ENCODE measurements at places on chromosomes 2 and 18. TPM values are rescaled to one million over a fixed set of nuclear protein-coding genes. Genes with fewer than 3 reads are reported as not detected.

DNA sequence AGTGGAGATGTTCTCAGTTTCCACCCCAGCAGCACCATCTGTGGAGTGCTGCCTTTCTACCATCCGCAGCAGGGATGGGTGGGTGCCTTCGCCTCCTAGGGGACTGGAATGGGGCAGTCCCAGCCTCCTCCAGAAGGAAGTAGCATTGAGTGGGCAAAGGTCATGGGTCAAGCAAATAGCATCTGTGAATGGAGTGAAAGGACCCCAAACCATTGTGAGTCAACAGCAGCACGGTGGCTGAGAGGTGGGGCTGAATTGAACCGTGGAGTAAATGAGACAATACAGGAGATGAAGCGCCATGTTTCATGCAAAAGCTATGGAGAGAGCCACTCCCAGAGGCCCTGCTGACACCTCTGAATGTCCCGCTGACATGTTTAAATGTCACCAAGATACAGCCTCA lies 9.7 kb downstream of the GPR55 start:
- H3K27ac ChIP-seq: no peak overlapping the region
- no peaks in the 10 kb centered on the region for H3K4me1 ChIP-seq
- no peaks in the 10 kb centered on the region for H3K36me3 ChIP-seq
- H3K27me3 ChIP-seq: no peaks in the 10 kb centered on the region
- H3K4me3 ChIP-seq: no peak overlapping the region

GRCh38 chr18:35497027-35497369 lies 762 bp downstream of the INO80C start:
- no peak for DNase-seq
- H3K27ac ChIP-seq: peak overlapping the region; percentile 94
- peaks cover 68% of the 10 kb centered on the region for H3K4me1 ChIP-seq

DNA sequence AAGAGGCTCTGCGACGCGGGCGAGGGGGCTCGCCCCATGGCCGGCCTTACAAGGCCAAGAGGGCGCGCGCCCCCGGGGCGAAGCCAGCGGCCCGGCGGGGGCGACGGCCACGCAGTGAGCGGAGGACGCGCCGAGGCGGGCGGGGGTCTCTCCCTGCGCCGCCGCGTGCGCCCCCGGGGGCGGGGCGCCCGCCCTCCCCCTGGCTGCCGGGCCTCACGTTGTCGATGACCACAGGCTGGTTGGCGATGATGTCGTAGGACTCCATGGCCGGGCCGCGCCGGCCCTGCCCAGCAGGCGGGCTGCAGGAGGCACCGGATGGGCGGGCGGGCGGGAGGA lies 250 bp downstream of the ACTR1B start:
- no peaks in the 10 kb centered on the region for H3K27me3 ChIP-seq
- H3K36me3 ChIP-seq: peaks cover 4% of the 10 kb centered on the region
- H3K27ac ChIP-seq: no peak overlapping the region
- peaks cover 26% of the 10 kb centered on the region for H3K4me1 ChIP-seq
- DNase-seq: no peak
- H3K4me3 ChIP-seq: peak overlapping the region; percentile 93

DNA sequence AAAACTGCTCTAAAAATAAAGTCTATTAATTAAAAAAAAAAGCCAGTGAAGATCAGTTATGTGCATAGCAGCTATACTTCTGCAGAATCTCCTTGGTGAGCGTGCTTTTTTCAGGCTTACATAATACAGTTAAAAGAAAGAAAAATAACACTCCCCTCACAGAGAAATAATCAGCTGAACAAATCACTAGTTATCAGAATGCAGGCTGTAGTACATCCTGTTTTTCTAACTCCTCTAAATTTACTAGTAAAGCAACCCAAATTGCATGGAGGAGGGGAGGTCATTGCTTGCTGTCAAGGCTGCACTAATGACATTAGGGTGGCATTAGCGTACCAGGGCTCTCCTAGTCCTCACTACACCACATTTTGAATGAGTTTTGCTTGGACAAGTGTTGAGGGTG lies 192.2 kb downstream of the PLCL1 start:
- no peak overlapping the region for H3K4me3 ChIP-seq
- H3K27ac ChIP-seq: no peak overlapping the region
- no peaks in the 10 kb centered on the region for H3K36me3 ChIP-seq
- H3K4me1 ChIP-seq: no peaks in the 10 kb centered on the region
- no peaks in the 10 kb centered on the region for H3K27me3 ChIP-seq

DNA sequence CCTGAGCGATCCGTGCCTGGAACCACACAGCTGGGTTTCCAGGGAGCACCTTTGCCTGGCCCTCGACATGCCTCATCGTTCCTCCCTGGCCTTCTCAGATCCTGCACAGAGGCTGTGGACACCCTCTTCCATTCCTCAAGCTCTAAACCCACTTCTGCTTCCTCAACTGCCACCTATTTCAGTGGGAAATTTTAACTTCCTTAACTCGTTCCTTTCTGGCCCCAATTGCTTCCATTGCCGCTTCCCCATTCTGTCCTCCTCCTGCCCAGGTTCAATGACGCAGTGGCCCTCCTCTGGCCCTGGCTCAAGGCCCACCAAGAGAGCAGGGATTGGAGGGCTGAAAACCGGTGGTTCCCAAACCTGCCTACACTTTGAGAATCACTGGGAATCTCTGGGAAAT lies 4.8 kb upstream of the B3GNT7 start:
- H3K4me3 ChIP-seq: no peak overlapping the region
- no peak overlapping the region for H3K27ac ChIP-seq
- H3K4me1 ChIP-seq: peaks cover 51% of the 10 kb centered on the region
- peaks cover 6% of the 10 kb centered on the region for H3K36me3 ChIP-seq

Gene C2orf80
- total RNA-seq: 0.39 TPM

DNA sequence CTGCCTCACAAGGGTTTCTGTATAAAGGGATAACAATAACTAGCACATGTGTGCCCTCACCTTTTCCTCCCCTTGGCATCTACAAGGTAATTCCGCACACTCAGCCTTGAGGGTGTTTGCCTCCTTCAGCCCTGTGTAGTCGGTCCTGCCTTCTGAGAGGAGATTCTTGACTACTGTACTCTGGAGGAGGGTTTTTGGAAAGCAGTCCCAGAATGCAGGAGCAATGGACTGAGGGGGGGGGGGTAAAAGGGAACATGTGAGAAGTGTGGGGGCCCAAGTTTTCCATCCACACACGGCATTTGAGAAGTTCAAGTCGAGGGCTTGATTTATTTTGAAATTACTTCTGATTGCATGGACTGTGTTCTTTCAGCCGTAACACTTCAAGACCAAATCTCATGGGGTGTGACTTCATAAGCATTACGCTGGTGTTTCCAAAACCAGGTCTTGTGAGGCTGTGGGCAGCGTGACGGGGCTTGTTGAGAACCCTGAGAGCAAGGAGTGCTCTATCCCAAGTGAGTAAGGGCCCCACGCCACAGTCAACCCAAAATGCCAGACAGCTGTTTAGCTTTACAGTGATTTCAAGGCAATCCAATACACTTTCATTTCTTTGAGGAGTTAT lies 198.7 kb upstream of the MEIS1 start:
- no peak overlapping the region for H3K27ac ChIP-seq
- DNase-seq: no peak
- H3K4me3 ChIP-seq: no peak overlapping the region
- H3K36me3 ChIP-seq: no peaks in the 10 kb centered on the region

- peaks cover 12% of the 10 kb centered on the region for H3K36me3 ChIP-seq
- no peak overlapping the region for H3K27ac ChIP-seq
- H3K4me1 ChIP-seq: peaks cover 4% of the 10 kb centered on the region
- H3K27me3 ChIP-seq: peaks cover 7% of the 10 kb centered on the region
- no peak for DNase-seq
Measured at GRCh38 chr2:84805250-84805958, 75.5 kb downstream of the TRABD2A start.

- H3K27me3 ChIP-seq: no peaks in the 10 kb centered on the region
- DNase-seq: no peak
- no peaks in the 10 kb centered on the region for H3K36me3 ChIP-seq
- no peak overlapping the region for H3K27ac ChIP-seq
Measured at GRCh38 chr2:180705551-180705950, 274.9 kb upstream of the UBE2E3 start.

Gene NCKAP5
- total RNA-seq: 0.55 TPM

- H3K4me3 ChIP-seq: no peak overlapping the region
- no peaks in the 10 kb centered on the region for H3K27me3 ChIP-seq
- DNase-seq: no peak
- no peak overlapping the region for H3K27ac ChIP-seq
Measured at GRCh38 chr2:117126656-117127055, 687.8 kb upstream of the DDX18 start.

Gene ATF2
- total RNA-seq: 42.5 TPM

Gene ADGRF3
- total RNA-seq: 0.48 TPM

Gene EMILIN2
- 13.0 TPM for total RNA-seq

GRCh38 chr2:216603010-216603883 lies 30.0 kb upstream of the IGFBP2 start:
- H3K4me3 ChIP-seq: no peak overlapping the region
- peaks cover 10% of the 10 kb centered on the region for H3K27me3 ChIP-seq
- DNase-seq: no peak
- no peaks in the 10 kb centered on the region for H3K36me3 ChIP-seq
- H3K4me1 ChIP-seq: peaks cover 63% of the 10 kb centered on the region
- H3K27ac ChIP-seq: 0 out of 2 replicates have a peak overlapping the region, but pooled peaks have one; percentile 5

- H3K4me1 ChIP-seq: peaks cover 27% of the 10 kb centered on the region
- no peak overlapping the region for H3K4me3 ChIP-seq
- peaks cover 4% of the 10 kb centered on the region for H3K27me3 ChIP-seq
- no peaks in the 10 kb centered on the region for H3K36me3 ChIP-seq
- H3K27ac ChIP-seq: no peak overlapping the region
Measured at GRCh38 chr2:217433522-217433921, 569.3 kb downstream of the TNS1 start.

DNA sequence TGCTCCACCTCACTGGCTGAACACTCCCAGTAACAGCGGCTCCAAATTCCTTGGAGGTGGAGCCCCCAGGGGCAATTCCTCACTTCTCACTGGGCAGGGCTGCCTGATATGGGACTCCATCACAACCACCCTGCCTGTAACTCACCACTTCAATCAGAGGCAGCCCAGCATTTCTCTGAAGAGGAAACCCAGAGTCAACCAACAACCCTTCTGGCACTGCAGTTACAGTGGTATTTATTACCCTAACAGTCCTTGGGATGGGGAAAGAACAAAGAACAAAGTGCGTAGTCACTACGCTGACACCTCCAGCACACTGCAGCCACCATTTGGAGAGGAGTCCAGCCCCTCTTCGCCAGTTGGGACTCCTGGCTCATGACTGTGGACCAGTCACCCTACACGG lies 85.7 kb upstream of the GALNT13 start:
- no peak overlapping the region for H3K27ac ChIP-seq
- H3K4me3 ChIP-seq: no peak overlapping the region
- no peaks in the 10 kb centered on the region for H3K36me3 ChIP-seq

Gene CD28
- 0.11 TPM for total RNA-seq

DNA sequence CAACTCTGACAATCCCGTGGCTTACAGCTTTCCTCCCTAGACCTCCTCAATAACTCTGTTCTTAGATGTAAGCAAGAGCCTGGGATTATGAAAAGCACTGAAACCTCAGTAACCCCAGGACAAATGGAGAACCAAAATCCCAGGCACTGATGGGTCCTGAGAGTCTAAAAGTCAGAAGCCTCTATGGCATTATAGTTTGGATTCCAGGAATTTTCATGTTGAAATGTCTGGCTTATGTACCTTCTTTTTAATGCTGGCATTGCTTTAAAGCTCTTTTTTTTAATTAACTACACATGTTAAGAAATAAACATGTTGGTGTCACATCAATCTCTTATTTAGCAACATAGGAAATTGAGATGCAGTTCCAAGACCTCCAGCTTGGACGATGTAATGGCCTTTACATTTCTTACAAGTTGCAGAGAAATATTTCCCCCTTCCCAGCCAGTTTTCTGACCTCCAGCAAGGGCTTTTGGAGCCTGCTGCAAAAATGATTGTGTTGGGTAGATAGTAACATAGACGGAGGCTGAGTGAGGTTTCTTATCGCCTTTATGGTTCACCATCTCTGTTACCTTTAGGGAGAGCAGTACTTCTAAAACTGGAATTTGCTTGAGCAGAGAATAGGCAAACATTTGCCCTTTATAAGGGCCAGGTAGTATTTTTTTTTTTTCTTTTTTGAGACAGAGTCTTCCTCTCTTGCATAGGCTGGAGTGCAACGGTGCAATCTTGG lies 84.8 kb upstream of the RASGRP3 start:
- no peak overlapping the region for H3K27ac ChIP-seq
- no peaks in the 10 kb centered on the region for H3K27me3 ChIP-seq
- H3K4me3 ChIP-seq: no peak overlapping the region

DNA sequence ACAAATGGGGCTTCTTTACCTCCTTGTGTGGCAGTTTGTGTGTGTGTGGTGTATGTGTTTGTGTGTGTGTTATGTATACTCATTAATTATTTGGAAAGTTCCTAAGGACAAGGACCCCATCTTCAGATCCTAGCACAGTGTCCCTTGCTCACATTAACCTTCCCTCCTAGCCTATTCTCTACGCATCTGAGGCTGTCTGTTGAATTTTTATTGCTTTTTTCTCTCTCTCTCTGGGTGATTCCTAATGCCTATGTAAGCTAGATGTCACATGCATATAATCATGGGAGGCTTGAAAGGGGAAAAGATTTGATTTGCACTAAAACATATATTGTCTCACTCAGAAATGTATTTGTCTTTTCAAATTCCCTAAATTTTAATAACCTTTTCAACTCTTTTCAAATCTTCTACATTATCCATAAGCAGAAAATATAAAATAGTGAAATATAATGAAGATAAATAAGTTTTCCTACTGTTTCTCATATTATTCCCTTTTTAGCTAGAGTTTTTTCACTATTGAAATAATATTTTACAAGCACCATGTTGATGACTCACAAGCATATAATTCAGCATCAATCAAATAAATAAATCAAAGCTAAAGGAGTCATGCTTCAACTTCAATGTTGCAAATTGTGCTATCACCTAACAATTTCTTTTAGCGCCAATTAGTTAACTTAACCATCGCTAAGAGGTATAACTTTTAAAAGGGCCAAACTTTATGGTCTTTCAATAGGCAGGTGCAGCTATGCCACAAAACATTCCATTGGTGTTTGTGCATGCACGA lies 199.0 kb upstream of the ERBB4 start:
- DNase-seq: no peak
- H3K36me3 ChIP-seq: no peaks in the 10 kb centered on the region
- H3K27ac ChIP-seq: no peak overlapping the region
- H3K27me3 ChIP-seq: no peaks in the 10 kb centered on the region
- peaks cover 3% of the 10 kb centered on the region for H3K4me1 ChIP-seq

Gene ACP1
- total RNA-seq: 145 TPM

Gene POMC
- 4.4 TPM for total RNA-seq

- H3K27me3 ChIP-seq: peaks cover 27% of the 10 kb centered on the region
- DNase-seq: no peak
- H3K27ac ChIP-seq: no peak overlapping the region
- H3K4me1 ChIP-seq: peaks cover 22% of the 10 kb centered on the region
Measured at GRCh38 chr2:212913640-212914306, 237.6 kb downstream of the IKZF2 start.

Gene PLGLB1
- total RNA-seq: 0.52 TPM

GRCh38 chr18:26386002-26386401 lies 159.8 kb downstream of the TAF4B start:
- no peaks in the 10 kb centered on the region for H3K27me3 ChIP-seq
- peaks cover 10% of the 10 kb centered on the region for H3K36me3 ChIP-seq
- H3K4me1 ChIP-seq: peaks cover 13% of the 10 kb centered on the region
- no peak for DNase-seq

Measured in WTC11 (cell line).